ENCODE measurements at places on chromosomes 12 and 14. TPM values are rescaled to one million over a fixed set of nuclear protein-coding genes. Genes with fewer than 3 reads are reported as not detected.

STAC3 gene
- total RNA-seq = 0.59 TPM

MFAP5 gene
- total RNA-seq = 22.1 TPM

- DNase-seq = no peak
Observed at GRCh38 chr14:79971330-79971729, 240.0 kb downstream of the DIO2 start.

DNA sequence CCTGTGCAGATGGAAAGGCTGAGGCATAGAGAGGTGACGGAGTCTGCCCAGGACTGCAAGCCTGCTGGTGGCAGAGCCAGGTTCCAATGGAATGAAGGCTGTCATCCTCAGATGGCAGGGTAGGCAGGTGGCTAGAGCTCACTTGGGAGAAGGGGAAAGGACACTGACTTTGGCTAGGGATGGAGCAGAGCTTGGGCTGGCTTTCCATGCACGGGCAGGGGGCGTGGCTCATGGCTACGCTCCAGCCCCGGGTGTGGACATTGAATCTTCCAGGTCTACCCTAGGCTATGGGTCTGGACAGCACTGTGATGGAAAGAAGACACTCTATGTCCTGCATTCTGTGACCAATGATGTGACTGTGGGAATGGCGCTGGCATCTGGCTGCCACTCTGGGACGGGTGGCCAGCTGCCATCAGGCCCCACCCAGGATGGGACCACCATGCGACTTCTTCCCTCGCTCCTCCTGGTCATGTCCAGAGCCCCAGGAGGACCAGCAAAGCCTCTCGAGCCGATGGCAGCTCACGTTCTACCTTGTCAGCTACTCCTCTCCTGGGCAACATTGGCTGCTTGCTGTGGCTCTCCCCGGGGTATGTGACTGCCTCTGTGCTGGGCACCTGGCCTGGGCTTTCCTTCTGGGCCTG lies 398.7 kb downstream of the TMEM121 start:
- DNase-seq = no peak

DNA sequence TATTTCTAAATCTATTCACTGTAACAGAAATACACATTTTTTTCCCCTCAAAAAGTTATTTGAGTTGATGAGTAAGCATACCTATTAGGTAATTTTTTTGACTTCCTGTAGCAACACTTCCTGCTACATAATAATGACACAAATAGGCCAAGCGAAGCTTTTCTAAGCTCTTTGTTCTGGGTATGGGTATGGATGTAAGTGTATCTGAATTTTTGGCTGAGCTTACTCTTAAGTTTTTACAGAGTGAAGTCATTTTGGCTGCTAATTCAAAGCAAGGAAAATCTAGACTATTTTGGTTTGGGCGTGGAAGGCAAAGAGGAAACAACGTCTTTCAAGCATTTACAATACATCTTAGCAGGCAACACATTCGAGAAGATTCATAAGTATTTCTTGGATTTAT lies 1206.0 kb upstream of the FLRT2 start:
- DNase-seq = no peak

GRCh38 chr12:106110626-106111300 lies 28.0 kb downstream of the NUAK1 start:
- DNase-seq = no peak

DNA sequence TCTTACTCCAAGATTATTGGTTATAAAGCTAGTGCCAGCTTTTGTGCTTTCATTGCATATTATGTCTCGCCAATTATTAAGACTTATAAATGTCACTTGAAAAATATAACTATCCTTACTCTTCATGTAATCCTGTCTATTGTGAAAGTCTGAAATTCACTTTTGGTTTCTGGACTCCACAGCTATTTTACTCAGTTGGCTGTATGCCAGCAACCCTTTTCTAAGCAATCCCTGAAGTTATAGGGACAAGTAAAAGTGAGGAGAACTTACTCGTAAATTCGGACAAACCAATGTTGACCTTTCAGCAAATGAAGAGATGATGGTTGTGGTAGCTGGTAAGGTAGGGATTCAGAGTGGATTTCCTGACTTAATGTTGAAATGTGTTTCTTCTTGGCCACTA lies 196.3 kb downstream of the NPAS3 start:
- DNase-seq = no peak

- no peak for DNase-seq
Observed at GRCh38 chr14:58776516-58776915, 138.8 kb downstream of the DACT1 start.

DNA sequence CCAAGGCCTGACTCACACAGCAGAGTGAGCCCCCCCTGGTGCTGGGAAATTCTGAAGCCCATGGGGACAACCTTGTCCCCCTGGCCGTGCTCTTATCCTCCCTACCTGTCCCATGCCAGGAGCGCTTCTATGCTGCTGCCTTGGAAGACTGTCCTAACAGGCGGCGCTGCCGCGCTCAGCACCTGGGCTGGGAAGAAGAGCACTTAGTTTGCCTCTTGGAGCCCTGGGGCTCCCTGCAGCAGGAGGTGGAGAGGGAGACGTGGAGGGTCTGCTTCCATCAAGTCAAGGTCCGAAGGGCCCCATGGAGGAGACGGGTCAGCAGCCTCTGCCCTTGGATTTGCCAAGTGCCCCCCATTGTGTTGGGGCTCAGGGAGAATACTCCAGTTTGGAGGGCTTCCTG lies 300.5 kb downstream of the CACNA1C start:
- DNase-seq = no peak

GRCh38 chr14:59595071-59595470 lies 18.5 kb upstream of the CCDC175 start:
- DNase-seq = no peak

DNA sequence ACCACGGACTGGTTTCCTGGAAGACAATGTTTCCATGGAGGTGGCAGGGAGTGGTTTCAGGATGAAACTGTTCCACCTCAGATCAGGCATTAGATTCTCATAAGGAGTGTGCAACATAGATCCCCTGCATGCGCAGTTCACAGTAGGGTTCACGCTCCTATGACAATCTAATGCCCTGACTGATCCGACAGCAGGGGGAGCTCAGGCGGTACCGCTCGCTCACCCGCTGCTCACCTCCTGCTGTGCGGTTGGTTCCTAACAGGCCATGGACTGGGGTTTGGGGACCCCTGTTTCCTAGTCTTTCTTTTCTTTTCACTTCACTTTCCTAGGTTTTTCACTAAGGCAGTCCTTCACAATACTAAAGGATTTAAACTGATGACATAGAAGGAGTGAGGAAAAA lies 39.6 kb downstream of the GUCY2C start:
- DNase-seq = no peak

DNA sequence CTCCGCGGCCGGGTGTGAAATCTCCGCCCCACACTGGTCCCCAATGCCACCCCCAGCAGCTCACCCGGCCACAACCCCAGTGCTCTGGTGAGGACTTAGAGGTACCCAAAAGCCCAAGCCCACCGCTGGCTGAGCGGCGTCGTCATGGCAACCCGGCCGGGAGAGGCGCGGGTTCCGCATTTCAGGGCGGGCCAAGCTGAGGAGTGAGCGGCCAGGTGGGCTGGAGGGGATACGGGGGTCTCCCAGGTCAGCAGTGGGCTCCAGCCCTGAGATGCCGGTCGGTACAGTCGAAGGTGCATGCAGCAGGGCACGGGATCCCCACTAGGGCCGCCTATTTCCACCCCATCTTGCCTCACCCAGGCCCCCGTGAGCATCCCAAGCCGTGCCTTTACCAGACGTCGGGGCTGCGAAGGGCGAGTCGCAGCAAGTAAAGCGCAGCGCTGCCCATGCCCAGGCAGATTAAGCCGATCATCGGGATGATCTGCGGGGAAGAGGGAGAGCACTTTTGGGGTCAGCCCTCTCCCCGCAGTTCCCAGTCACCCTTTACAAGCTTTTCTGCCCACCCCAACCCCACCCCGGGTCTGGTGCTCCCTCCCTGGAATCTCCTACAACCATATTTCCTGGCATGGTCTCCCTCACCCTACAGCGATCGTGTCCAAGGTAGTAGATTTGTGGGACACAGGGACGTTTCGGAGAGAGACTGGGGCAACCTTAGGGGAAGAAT lies 6.9 kb downstream of the SHMT2 start:
- no peak for DNase-seq

GRCh38 chr12:104480826-104481440 lies 24.2 kb downstream of the CHST11 start:
- no peak for DNase-seq
